ENCODE measurements at places on chromosomes 13 and 19. TPM values are rescaled to one million over a fixed set of nuclear protein-coding genes. Genes with fewer than 3 reads are reported as not detected.

DNA sequence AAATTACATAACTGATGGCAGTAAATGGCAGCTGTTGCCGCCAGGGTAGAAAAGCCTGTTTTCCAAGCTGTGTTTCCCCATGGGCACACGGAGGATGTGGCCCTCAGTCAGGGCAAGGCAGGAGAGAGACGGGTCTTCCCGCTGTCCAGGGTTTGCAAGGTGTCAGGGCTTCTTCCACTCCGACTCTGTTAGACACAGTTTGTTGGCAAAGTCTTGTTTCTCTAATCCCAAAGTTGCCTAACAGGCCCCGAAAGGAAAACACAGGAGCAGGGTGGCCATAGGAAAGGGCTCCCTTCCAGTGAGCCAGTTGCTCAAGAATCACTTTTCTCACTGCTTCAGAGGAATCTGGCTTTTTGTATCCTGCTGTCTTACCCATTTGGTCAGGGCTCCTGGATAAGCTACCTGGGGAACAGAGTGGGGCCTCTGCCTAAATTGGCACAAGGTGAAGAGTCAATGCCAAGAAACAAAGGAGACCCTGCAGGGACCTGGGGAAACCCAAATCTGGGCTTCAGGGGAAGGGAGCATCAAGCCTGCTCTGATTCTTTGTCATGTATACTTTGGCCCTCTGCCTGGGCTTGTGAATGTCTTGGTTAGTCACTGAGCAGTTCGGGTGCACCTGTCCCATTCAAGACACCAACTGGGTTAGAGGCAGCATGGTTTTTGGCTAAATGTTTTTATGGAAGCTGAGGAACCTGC lies 29.0 kb upstream of the CXCL17 start:
- DNase-seq = no peak

SUPT5H gene
- total RNA-seq = 39.0 TPM

DNA sequence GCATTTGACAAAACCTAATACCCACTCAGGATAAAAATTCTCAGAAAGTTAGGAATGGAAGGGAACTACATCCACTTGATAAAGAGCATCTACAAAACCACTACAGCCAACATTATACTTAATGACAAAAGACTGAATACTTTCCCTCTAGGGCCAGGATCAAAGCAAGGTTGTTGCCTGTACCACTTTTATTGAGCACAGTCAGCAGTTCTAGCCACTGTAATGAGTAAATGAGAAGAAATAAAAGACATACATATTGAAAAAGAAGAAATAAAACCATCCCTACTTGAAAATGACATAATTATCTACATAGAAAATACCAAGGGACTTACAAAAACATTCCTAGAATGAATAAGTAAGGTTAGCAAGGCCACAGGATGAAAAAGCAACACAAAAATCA lies 194.8 kb upstream of the ZNF507 start:
- no peak for DNase-seq

ERICH4 gene
- total RNA-seq = not detected

ZNF440 gene
- 8.9 TPM for total RNA-seq

GRCh38 chr13:29909975-29910674 lies 59.7 kb upstream of the UBL3 start:
- no peak for DNase-seq

GRCh38 chr13:33743438-33744368 lies 74.2 kb upstream of the RFC3 start:
- peak; percentile 55 for DNase-seq

- DNase-seq = no peak
Measured at GRCh38 chr13:75345193-75345592, 136.8 kb downstream of the TBC1D4 start.

- DNase-seq = no peak
Measured at GRCh38 chr13:77919246-77919920, 752 bp upstream of the EDNRB start.

- DNase-seq = no peak
Measured at GRCh38 chr13:71513411-71514033, 353.5 kb downstream of the DACH1 start.

GRCh38 chr19:49599378-49600295 lies 8.7 kb downstream of the PRR12 start:
- no peak for DNase-seq

DNA sequence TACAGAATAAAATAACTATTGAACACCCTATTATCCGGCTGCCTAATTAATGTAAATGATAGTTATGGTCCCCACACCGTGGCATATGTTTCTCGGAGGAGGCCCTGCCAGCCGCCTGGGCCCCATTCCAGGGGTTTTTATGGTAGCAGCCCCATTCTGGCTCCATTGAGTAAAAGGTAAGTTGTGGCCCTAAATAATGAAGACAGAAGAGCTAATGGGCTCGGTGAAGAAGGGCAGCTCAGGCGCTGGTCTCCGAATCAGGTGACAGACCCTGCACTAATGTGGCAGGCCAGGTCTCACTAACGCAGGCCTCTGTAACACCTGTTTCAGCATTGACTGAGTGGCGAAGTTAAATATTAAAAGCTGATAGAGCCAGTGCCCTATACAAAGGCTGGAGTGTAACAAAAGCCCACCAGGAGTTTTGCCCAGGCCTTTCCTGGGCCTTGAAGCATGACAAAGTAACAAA lies 19.1 kb downstream of the POP4 start:
- no peak for DNase-seq

- no peak for DNase-seq
Measured at GRCh38 chr13:94946039-94946438, 233.7 kb upstream of the SOX21 start.

KIR3DL2 gene
- not detected for total RNA-seq

RGL3 gene
- 0.28 TPM for total RNA-seq

DNA sequence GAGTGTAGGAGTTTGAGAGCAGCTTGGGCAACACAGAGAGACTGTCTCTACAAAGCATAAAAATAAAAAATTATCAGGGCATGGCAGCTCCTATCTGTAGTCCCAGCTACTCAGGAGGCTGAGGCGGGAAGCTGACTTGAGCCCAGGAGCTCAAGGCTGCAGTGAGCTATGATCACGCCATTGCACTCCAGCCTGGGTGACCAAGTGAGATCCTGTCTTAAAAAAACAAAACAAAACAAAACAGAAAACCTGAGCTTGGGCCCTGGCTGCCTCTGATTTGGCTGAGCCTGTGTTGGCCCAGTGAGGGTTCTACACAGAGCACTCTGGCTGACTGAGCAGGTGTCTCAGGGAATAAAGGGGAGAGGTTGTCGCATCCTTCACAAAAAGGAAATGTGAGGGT lies 8.0 kb downstream of the SLC7A9 start:
- no peak for DNase-seq

SBK2 gene
- total RNA-seq = not detected

GRCh38 chr13:58655086-58655485 lies 1023.5 kb downstream of the PCDH17 start:
- no peak for DNase-seq

DNA sequence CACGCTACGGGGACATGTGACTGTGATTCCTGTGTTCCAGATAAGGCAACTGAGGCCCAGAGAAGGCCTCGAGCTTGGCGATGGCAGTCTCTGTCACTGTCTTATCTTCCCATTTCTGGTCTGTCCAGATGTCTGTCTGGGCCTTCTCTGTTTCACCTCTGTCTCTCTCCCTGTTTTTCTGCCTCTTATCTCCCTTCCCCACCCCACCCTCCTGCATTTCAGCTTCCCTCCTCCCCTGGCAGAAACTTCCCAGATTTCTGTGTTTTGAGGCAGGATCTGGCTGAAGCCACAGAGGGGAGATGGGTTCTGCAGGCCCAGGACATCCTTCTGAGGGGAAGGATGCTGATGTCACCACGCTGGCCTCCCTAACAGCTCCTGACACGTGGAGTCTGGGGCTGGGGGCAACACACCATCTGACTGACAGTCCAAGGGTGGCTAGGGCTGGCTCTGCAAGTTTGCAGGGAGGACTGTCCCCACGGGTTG lies 14.4 kb downstream of the PAK4 start:
- no peak for DNase-seq

DNA sequence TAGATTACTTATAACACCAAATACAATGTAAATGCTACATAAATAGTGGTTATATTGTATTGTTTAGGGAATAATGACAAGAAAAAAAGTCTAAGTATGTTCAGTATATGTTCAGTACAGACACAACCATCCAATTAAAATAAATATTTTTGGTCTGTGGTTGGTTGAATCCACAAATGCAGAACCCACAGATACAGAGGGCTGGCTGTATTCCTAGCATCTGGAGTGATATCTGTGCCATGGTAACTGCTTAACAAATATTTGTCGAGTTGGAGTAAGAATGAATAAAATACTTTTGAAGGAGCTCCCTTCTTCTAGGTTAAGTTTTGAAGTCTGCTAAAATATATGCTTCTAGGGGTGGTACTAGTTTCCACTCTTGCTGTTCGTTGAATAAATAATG lies 241.0 kb downstream of the KLF5 start:
- DNase-seq = no peak

ZNF256 gene
- total RNA-seq = 7.5 TPM

DNA sequence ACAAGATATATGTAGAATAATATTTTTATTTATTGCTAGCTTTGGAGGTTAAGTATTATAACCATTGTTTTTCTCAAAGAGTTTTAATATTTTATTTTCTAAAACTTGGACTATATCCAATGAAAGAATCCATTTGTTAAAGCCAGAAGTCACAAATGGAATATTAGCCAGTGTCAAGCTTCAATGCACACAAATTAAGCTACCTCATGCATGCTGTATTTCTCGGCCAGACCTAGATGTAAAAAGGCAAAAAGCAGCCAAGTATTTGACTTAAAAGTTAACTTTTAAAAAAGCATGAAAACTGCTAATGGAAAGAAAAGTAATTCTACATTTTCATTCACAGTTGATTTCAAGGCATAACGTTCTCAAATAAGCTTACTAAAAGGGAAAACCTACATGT lies 160.0 kb upstream of the ATXN8OS start:
- DNase-seq = no peak

- no peak for DNase-seq
Measured at GRCh38 chr13:27639186-27639585, 17.5 kb downstream of the POLR1D start.

- DNase-seq = no peak
Measured at GRCh38 chr19:18433015-18433691, 4.8 kb downstream of the ISYNA1 start.

- DNase-seq = no peak
Measured at GRCh38 chr13:113646376-113646775, 11.6 kb downstream of the ATP4B start.

NLRP5 gene
- not detected for total RNA-seq

DNA sequence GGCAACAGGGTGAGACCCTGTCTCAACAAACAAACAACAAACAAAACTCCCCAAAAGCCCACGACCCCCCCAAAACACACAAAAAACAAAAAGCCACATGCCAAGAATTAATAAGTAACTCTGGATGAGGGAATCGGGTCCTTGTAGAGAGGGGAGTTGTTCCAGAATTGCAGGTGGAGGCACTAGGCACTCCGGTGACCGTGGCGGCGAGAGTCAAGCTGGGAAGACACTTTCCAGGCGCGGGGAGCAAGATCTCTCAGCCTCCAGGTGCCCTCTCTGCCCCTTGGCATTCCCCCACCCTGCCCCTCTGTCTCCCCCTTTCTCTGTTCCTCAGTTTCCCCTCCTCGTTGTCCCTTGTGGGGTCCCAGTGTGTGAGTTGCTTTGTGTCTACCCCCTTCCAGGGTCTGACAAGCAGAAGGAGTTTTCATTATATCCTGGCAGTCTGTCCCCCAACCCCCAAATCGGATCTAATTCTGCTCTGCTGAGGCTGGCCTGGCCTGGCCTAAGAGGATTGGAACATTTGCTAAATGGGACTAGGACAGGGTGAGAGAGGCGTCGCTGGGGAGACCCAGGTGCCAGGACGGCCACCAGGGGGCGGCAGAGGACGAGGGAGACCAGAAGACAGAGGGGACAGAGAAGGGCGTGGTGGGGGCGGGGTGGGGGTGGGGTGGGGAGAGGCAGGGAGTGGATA lies 8.3 kb upstream of the CRX start:
- peak; percentile 44 for DNase-seq

DNA sequence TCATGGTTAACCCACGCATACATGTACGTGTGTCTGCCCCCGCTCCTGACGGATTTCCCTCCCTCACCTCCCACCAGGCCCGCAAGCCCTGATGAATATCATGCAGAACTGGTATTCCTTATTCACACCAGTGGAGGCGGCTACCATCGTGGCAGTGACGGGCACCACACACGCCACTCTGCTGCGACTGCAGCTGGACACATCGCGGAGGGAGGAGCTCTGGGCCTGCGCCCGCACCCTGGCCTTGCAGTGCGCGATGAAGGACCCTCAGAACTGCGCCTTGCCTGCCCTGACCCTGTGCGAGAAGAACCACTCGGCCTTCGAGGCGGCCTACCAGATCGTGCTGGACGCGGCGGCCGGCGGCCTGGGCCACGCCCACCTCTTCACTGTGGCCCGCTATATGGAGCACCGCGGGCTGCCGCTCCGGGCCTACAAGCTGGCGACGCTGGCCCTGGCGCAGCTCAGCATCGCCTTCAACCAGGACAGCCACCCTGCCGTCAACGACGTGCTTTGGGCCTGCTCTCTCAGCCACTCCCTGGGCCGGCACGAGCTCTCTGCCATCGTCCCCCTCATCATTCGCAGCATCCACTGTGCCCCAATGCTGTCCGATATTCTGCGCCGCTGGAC lies 35.0 kb downstream of the ZSWIM4 start:
- DNase-seq = no peak

- DNase-seq = no peak
Measured at GRCh38 chr19:5329141-5329540, 11.5 kb downstream of the PTPRS start.

POU4F1 gene
- total RNA-seq = 0.80 TPM

DNA sequence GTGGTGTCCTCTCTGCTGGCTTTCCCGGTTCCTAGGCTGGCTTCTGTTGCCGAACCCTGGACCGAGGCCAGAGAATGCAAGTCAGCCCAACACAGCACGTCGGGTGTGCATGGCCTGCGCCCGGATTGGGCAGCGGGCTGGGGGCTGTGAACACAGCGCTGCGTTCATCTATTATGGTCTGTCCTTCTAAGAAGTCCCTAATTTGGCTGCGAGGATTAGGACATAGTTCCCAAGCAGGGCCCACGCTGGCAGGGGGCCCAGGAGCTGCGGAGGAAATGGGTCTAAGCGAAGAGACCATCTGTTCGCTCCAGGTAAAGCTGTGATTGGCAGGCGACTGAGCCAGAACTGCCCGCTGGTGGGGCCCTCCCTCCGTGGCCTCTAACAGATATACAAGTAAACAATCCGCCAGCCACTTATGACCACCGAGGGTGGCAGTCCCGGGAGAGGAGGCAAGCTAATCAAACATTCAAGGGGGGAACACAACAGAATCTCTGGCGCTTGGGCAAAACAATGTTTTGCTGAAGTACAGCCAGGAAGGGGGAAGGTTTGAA lies 6.0 kb downstream of the SYCE2 start:
- no peak for DNase-seq

GRCh38 chr13:98532254-98532653 lies 44.7 kb downstream of the STK24 start:
- DNase-seq = no peak

All from thymus (tissue), 14 donors.